ENCODE measurements at places on chromosomes 1 and 21.

- no peak overlapping the region for H3K4me3 ChIP-seq
- no peaks in the 10 kb centered on the region for H3K36me3 ChIP-seq
- H3K27ac ChIP-seq: no peak overlapping the region
- no peaks in the 10 kb centered on the region for H3K4me1 ChIP-seq
Observed at GRCh38 chr1:81007024-81007423, 793.7 kb upstream of the ADGRL2 start.

GRCh38 chr1:20534659-20535417 lies 17.5 kb upstream of the FAM43B start:
- H3K36me3 ChIP-seq: no peaks in the 10 kb centered on the region
- peaks cover 27% of the 10 kb centered on the region for H3K27me3 ChIP-seq
- H3K4me3 ChIP-seq: no peak overlapping the region
- no peak overlapping the region for H3K27ac ChIP-seq
- DNase-seq: no peak
- H3K4me1 ChIP-seq: no peaks in the 10 kb centered on the region

DNA sequence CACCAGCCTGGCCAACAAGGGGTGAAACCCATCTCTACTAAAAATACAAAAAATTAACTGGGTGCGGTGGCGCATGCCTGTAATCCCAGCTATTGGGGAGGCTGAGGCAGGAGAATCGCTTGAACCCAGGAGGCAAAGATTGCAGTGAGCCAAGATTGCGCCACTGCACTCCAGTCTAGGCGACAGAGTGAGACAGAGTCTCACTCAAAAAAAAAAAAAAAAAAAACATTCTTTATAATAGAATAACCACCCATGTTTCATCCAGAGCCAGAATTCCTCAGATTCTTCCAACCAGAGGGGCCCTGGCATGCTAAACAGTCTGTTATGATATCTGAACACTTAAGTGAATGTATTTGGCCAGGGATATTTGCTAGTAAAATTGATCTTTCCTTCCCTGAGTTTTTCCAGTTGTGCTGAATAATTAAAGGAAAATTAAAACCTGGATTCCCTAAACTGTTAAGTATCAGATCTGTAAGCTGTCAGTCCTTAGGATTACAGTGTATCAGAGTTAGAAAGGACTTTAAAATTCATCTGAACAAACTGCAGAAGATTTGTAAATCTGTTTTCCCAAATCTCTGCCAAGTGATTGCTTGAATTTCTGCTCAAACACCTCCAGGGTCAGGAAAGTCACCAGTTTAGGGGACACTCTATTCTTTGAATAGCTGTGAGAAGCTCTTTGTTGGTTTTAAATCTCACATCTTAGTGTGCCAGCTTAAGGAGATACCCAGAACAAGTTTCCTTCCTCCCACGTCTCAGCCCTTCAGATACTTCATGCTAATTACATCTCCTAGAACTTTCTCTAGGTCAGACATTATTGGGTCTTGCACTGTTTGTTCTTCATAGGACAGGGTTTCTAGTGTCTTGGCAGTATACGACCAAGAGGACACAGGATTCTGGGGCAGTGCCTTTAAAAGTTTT lies 84.6 kb upstream of the BMP8A start:
- H3K27ac ChIP-seq: peak overlapping the region; percentile 14
- no peaks in the 10 kb centered on the region for H3K27me3 ChIP-seq
- peak overlapping the region; percentile 80 for H3K4me3 ChIP-seq
- H3K36me3 ChIP-seq: peaks cover 15% of the 10 kb centered on the region
- H3K4me1 ChIP-seq: peaks cover 58% of the 10 kb centered on the region

GRCh38 chr21:24118738-24119459 lies 1488.4 kb downstream of the MRPL39 start:
- no peak overlapping the region for H3K4me3 ChIP-seq
- no peaks in the 10 kb centered on the region for H3K36me3 ChIP-seq
- no peak overlapping the region for H3K27ac ChIP-seq
- no peaks in the 10 kb centered on the region for H3K27me3 ChIP-seq
- H3K4me1 ChIP-seq: no peaks in the 10 kb centered on the region
- no peak for DNase-seq

GRCh38 chr1:15944308-15945010 lies 31.4 kb downstream of the ZBTB17 start:
- no peak for DNase-seq
- peaks cover 38% of the 10 kb centered on the region for H3K36me3 ChIP-seq
- peaks cover 27% of the 10 kb centered on the region for H3K4me1 ChIP-seq
- no peaks in the 10 kb centered on the region for H3K27me3 ChIP-seq
- H3K27ac ChIP-seq: no peak overlapping the region

GRCh38 chr21:31187499-31187898 lies 149.2 kb upstream of the KRTAP19-8 start:
- peaks cover 63% of the 10 kb centered on the region for H3K4me1 ChIP-seq
- H3K36me3 ChIP-seq: peaks cover 38% of the 10 kb centered on the region
- no peaks in the 10 kb centered on the region for H3K27me3 ChIP-seq
- H3K4me3 ChIP-seq: peak overlapping the region; percentile 52
- H3K27ac ChIP-seq: peak overlapping the region; percentile 92
- DNase-seq: no peak

DNA sequence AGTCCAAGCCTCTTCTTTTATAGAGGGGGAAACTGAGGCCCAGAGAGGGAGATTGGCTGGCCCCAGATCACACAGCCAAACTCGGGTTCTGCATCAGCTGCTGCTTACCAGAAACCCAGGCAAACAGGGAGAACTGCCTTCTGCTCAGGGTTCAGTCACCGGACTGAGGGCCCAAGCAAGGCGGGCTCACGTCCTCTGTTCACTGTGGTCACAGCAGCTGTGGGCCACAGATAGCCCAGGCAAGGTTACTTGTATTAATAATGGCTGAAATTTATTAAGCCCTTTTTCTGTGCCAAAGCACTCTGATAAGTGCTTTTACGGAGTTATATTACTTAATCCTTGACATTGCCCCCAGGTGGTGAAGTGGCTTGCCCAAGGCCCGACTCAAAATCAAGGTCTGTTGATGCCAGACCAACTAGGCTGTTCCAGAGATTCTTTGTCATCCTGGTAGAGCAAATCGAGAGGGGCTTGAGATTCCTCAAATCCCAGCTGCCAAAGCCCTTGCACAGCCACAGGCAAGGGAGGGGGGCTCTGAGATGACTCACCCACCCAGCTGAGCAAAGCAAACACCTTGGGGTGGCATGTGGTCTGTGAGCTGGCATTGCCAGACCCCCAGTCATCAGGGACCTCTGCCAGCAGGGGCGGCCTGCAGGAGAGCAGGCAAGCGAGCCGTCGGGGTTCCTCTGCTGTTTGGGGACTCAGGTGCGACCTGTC lies 36.5 kb downstream of the EPHB2 start:
- peaks cover 5% of the 10 kb centered on the region for H3K27me3 ChIP-seq
- H3K4me3 ChIP-seq: no peak overlapping the region
- no peaks in the 10 kb centered on the region for H3K36me3 ChIP-seq
- no peak overlapping the region for H3K27ac ChIP-seq
- peaks cover 8% of the 10 kb centered on the region for H3K4me1 ChIP-seq

- no peak for DNase-seq
- no peaks in the 10 kb centered on the region for H3K4me1 ChIP-seq
- no peaks in the 10 kb centered on the region for H3K27me3 ChIP-seq
- H3K27ac ChIP-seq: no peak overlapping the region
- no peak overlapping the region for H3K4me3 ChIP-seq
- no peaks in the 10 kb centered on the region for H3K36me3 ChIP-seq
Observed at GRCh38 chr1:26010825-26011224, 10.8 kb upstream of the EXTL1 start.

DNA sequence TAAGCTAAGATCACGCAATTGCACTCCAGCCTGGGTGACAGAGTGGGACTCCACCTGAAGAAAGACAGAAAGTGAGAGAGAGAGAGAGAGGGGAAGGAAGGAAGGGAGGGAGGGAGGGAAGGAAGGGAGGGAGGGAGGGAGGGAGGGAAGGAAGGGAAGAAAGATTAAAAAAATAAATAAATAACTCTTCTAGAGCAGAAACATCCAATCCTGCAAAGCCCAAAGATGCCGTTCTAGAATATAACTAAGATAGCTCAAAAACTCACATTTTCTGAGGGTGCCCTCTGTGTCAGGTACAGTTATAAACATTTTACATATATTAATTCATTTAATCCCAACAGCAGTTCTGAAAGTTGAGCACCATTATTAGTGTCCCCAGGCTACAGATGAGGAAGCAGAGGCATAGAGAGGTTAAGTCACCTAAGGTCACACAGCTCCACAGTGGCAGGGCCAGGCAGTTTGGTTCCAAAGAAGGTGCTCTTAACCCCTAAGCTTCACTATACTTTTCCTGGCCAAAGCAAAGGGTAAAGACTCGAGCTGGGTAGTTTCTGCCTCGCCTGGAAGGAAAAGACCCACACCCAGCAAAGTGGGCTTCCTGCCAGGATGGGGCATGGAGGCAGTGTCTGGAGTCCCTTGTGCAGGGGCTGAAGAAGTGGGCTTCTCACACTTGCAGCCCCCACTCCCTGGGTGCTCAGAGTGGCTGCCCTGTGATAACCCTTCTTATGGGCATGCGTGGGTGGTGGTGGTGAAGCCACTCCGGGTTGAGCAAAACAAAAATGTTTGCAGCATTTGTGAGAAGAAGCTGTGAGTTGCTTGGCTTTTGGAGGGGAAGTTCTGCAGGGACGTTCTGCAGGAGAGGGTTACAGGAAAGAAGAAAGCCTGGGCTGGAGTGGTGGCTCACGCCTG lies 7.9 kb upstream of the PIK3CD start:
- peak overlapping the region; percentile 68 for H3K27ac ChIP-seq
- H3K27me3 ChIP-seq: no peaks in the 10 kb centered on the region
- H3K4me3 ChIP-seq: peak overlapping the region; percentile 6
- peaks cover 66% of the 10 kb centered on the region for H3K4me1 ChIP-seq

- no peak overlapping the region for H3K4me3 ChIP-seq
- H3K36me3 ChIP-seq: no peaks in the 10 kb centered on the region
- DNase-seq: no peak
- H3K27ac ChIP-seq: no peak overlapping the region
- H3K4me1 ChIP-seq: no peaks in the 10 kb centered on the region
- peaks cover 15% of the 10 kb centered on the region for H3K27me3 ChIP-seq
Observed at GRCh38 chr1:112312315-112312714, 83.7 kb upstream of the CTTNBP2NL start.

GRCh38 chr1:2961661-2962060 lies 59.6 kb upstream of the ACTRT2 start:
- no peaks in the 10 kb centered on the region for H3K27me3 ChIP-seq
- H3K36me3 ChIP-seq: no peaks in the 10 kb centered on the region
- no peak overlapping the region for H3K4me3 ChIP-seq
- no peak overlapping the region for H3K27ac ChIP-seq
- DNase-seq: no peak
- H3K4me1 ChIP-seq: no peaks in the 10 kb centered on the region

GRCh38 chr21:40639616-40640194 lies 207.3 kb downstream of the DSCAM start:
- H3K36me3 ChIP-seq: no peaks in the 10 kb centered on the region
- H3K27me3 ChIP-seq: no peaks in the 10 kb centered on the region
- H3K4me3 ChIP-seq: no peak overlapping the region

DNA sequence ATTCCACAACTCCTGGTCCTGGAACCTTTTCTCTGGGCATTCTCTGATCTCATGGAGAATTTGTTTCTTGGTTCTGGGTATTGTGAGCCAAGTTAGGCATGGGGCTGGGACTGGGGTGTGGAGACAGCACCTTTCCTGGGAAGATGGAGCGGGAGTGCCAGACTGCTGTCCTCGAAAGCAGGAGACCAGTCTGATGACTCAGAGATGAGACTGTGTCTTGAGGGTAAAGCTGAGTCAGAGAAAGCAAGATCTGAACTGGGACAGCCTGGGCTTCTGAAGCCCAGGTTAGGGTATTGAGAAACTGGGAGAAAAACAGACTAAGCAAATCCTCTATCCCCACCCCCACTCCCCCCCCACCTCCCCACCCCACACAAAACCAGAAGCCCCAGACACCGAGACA lies 2.2 kb upstream of the KANK4 start:
- H3K27ac ChIP-seq: no peak overlapping the region
- H3K36me3 ChIP-seq: no peaks in the 10 kb centered on the region
- peaks cover 23% of the 10 kb centered on the region for H3K27me3 ChIP-seq

DNA sequence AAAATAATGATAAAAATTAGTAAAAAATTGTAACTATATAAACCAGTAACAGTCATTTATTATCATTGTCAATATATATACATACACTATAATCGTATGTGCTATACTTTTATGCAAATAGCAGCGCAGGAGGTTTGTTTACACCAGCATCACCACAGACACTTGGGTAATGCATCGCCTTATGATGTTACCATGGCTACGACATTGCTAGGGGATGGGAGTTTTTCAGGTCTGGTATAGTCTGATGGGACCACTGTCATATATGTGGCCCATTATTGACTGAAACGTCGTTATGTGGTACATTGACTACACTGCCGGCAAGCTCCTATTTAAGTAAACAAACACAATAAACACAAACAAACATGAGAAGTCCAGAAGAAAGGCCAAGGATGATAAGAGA lies 45.6 kb downstream of the KCNK1 start:
- no peaks in the 10 kb centered on the region for H3K4me1 ChIP-seq
- no peak overlapping the region for H3K27ac ChIP-seq
- no peak for DNase-seq
- peaks cover 4% of the 10 kb centered on the region for H3K27me3 ChIP-seq
- H3K36me3 ChIP-seq: no peaks in the 10 kb centered on the region

DNA sequence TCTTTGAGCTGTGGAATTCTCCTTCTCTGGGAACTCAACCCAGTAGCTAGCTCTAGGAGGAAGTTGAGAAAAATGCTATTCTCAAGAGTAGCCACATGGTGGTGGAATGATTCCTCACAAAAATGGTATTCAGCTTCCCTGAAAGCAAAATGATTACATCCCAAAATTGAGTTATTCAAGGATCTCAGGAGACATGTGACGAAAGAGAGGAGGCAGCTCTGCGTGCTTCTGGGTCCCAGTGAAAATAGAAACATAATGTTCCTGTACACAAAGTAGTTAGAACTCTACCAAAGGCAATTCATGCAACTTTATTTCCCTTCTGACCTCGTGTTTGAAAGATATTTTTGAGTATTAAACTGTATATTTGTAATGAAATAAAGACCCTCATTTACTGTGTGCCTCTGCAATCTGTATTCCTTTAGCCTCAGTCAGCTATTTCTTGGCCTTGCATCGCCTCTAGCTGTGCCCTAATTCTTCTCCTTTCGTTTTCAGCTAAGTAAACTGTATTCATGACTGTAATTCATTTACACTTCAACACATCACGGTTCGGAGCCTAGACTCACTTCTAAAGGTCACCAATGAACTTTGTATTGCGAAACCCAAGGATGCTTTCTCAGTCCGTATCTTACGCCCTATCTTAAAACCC lies 167.3 kb downstream of the FASLG start:
- no peaks in the 10 kb centered on the region for H3K36me3 ChIP-seq
- H3K4me1 ChIP-seq: peaks cover 2% of the 10 kb centered on the region
- H3K27me3 ChIP-seq: peaks cover 9% of the 10 kb centered on the region
- H3K4me3 ChIP-seq: no peak overlapping the region
- DNase-seq: peak; percentile 26
- no peak overlapping the region for H3K27ac ChIP-seq

DNA sequence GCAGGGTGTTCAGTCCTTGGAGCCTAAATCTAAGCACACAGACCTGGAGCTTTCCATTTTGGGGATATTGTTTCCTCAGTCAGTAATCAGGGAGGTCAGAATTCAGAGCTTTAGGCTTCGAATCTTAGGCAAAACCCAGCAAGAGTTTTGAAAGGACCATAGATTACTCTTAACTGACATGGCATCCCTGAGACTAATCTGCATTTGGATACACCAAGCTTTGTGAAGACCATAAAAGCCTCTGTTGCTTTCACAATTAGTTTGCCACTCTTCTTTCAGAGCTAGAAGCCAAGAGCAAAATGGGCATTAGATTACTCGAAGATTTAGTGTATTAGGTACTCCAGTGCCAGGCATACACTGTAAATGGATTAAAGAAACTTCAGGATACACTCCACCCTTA lies 131.8 kb upstream of the GREM2 start:
- no peaks in the 10 kb centered on the region for H3K36me3 ChIP-seq
- no peaks in the 10 kb centered on the region for H3K27me3 ChIP-seq
- no peak overlapping the region for H3K4me3 ChIP-seq
- no peak overlapping the region for H3K27ac ChIP-seq
- no peak for DNase-seq
- H3K4me1 ChIP-seq: no peaks in the 10 kb centered on the region
